C1 segment of cervical spinal cord (tissue), 14 donors: ENCODE measurements at places on chromosomes 12 and 14.

- DNase-seq: no peak
Measured at GRCh38 chr12:67942724-67943123, 46.5 kb upstream of the IFNG-AS1 start.

DNA sequence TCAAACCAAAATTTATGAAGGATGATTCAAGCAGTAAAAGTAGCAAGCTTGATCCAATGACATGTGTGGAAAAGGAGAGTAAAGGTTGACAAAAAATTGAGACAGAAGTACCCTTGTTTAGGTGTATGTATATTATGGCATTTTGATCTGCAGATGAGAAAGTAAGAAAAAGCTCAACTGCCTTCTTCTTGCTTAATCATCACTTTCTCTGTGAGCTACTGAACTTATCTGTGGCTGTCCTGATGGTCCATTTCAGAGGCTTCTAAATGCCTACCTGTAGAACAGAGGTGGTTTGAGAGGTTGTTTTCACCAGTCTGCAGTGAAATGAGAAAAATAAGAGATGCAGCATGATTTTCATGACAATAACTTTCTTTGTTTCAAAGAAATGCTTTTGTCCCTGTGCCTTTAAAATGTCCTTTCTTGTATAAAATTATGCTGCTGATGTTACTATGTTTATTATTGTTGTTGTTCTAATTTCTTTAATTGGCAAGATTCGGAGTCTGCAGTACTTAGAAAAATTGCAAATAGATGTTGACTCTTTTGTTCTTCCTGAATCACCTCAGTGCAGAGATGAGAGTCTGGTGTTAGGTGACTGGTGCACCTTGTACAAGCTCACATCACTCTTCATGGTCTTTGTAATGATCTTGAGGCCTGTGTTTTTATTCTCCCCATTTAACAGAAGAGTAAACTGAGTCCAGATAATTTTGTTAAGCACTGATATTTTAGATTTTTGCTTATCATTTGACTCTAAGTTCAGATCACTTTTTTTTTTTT is 821.9 kb downstream of the VRK1 start:
- no peak for DNase-seq

DNA sequence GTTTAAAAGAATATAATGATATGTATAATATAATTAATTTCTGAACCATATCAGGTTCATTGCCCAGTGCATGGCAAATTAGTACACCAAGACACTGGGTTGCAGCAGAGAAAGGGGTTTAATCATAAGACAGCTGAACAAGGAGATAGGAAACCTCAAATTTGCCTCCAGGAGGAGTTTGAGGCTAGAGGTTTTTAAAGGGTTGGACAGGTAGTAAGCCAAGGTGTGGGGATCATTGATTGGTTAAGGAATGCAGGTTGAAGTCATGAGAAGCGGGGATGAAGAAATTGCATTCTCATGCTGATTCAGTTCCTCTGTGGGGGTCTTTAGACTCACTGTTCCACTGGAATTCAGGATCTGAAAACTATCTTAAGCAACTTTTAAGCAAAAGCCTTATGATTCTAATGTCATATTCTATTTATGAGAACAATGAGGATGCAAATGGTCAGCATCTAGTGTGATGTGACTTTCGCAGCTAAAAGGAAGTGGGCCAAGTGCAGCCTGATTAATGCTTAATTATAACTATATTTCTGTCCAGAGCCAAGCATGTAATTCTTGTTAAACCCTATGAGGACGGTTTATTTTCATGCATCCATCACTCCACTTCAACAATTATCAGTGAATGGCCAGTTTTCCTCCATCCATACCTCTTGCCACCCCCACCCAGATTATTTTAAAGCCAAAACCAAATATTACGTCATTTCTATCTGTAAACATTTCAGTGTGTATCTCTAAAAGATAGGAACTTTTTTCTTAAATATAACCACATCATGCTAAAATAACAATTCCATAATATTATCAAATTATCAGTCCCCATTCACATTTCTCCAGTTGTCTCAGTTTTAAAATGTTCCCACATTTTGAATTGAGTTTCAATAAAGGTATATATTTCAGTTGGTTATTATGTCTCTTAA is 14.9 kb downstream of the RNF212B start:
- no peak for DNase-seq

DNA sequence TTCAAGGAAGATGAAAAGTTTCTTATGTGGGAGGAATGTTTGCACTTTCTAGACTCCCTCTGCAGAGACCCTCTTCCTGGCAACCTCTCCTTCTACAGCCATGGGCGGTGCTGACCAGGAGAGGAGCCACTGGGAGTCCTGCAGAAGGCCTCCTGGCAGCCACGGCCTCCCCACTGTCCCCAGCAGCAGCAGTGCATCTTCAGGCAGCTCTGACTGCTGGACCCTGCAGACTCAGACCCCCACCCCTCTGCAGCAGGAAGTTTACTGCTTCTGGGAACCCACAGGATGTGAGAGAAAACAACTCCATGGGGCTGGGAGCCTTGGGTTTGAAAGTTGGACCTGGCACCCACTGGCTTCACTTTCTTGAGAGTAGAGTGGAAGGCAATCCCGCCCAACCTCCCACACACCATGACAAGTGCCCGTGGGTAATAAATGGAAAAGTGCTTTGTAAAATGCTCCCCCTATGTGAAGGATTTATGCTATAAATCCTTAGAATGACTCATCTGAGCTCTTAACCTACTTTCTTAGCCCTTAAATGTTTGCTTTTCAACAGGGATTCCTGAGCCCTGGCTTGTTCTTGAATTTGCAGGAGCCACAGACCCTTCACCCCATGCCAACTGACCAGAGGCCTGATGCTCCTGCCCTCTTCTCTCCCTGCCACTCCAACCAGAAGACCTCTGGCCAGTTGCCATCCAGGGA is 37.5 kb upstream of the DDX11 start:
- no peak for DNase-seq

DNA sequence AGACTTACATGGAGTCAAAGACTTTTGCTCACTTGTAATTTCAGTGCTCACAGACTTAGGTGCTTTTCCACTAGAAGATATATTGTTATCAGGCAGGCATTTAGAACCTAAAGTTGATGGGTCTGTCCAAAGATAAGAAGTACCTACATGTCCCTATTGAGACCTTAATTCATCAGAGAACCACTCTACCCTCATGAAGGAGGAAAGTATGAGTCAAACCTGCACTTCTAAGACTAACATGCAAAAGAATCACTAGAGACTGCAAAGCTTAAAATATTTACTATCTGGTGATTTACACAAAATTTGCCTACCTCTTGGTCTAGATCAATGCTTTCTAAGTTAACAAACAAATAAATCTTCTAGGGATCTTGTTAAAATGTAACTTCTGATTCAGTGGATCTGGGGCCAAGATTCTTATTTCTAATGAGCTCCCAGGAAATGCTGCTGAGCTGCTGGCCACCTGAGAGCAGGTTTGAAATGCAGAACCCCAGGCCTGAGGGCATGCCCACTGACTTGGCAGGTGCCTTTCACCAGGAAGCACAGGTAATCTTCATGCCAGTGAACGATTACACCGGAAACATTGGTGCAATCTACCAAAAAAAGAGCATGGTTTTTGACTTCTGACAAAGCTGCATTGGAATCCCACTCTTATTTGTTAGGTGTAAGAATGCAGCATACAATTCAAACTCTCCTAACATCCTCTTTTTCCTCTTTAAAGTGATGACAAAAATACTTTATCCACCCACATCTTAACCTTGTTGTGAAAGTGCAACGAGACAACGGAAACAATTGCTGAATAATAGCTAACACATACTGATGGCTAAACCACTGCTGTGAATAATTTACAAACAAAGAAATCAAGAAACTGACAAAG is 214.2 kb downstream of the ADAMTS20 start:
- no peak for DNase-seq

- no peak for DNase-seq
Measured at GRCh38 chr14:35140718-35141581, 18.6 kb downstream of the PRORP start.

GRCh38 chr14:33335366-33335765 is 396.7 kb downstream of the NPAS3 start:
- DNase-seq: no peak

- DNase-seq: no peak
Measured at GRCh38 chr14:103735022-103735421, 19.4 kb downstream of the ZFYVE21 start.

- DNase-seq: no peak
Measured at GRCh38 chr12:12996209-12996608, 3.9 kb downstream of the HEBP1 start.

DNA sequence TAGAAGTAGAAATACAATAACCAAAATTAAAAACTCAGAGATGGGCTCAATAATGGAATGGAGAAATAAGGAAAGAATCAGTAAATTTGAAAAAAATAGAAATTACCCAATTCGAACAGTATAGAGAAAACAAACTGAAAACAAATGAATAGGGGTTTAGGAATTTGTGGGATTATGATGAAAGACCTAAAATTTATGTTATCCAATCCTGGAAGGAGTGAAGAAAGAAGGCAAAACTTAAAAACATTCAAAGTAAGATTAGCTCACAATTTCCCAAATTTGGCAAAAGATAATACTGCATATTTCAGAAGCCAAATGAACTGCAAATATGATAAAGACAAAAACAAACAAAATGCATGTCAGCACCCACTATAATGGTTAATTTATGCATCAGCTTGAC is 177.1 kb downstream of the CCDC91 start:
- DNase-seq: no peak

DNA sequence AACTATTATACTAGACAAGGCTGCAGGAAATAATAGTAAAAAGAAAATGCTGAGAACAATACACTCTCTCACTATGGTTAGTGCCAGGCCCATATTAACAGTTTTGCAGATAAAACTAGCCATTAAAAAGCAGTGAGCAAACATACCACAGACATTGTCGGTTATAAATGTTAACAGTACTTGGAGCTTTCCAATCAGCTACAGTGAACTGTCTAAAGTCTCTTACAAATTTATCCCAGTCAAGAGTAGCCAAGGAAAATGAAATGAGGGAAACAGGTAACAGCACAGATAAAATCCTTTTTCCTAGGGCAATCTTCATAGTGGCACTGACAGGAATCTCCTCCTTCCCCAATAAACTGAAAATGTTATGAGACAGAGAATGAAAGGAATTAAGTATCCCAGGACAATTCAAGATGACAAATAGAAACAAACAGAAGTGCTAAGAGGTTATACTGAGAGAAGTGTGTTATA is 30.8 kb downstream of the PAWR start:
- no peak for DNase-seq

DNA sequence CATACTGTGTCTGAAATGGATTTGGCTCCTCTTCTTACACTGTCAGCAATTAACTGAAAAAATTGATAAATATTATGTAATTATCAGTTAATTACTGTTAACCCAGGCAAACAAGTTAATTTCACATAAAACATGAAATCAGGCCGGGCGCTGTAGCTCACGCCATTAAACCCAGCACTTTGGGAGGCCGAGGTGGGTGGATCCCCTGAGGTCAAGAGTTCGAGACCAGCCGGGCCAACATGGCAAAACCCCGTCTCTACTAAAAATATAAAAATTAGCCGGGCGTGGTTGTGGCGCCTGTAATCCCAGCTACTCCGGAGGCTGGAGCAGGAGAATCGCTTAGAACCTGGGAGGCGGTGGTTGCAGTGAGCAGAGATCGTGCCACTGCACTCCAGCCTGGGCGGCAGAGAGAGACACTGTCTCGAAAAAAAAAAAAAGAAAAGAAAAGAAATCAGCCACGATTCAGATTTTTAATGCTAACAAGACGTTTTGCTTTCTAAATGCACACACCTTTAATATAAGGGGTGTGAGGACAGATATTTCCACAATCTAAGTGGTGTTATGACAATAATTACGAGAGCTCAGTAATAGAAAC is 473 bp upstream of the TMEM19 start:
- no peak for DNase-seq

GRCh38 chr12:45182511-45182910 is 33.4 kb upstream of the ANO6 start:
- no peak for DNase-seq

DNA sequence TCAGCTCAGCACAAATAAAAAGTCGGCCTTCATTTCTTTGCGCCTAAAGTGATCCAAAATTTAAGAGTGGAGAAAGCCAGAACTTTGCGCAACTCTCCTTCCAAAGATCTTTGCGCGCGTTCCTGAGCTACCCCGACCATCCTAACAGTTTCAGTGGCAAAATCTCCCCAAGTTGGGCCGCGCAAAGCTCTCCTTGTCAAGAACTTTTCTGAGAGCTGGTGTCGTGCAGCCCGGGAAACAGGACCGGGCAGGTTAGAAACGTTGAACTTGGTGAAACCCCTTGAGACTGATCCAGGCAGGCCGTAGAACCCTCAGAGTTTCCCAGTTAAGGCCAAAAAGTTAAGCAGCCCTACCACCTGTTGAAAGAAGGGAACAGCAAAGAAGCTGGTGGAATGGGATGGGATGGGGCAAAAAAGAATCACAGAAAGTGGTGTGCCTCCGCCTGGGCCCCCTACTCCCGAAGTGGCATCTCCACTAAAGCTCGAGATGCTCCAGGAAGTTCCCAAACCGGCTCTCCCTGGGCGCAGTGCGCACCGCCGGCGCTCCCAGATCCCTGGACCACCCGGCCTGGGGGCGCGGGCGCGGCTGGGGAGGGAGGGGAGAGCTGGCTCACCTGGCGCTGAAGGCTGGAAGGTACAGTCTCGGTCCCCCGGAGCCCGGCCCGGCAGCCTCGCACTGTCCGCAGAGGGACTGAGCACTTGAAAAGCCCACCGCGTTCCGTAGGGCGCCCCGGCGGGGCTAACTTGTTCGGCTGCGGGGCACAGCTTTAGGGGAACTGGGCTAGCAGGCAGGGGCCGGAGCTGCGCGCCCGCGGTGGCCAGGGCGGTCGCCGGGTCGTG is 768 bp downstream of the DBX2 start:
- DNase-seq: no peak

GRCh38 chr12:3122841-3123678 is 45.9 kb downstream of the TSPAN9 start:
- DNase-seq: no peak

DNA sequence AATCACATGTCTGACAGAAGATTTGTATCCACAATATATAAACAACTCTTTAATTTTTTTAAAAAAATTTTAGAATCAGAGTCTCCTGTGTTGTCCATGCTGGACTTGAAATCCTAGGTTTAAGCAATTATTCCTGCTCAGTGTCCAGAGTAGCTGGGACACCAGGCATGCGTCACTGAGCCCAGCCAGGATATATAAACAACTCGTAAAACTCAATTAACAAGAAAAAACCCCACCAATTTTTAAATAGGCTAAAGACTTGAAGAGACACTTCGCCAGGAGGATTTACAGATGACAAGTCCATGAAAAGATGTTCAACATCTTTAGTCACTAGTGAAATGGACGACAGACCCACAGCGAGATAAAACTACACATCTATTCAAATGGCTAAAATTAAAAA is 2.0 kb upstream of the SCN8A start:
- DNase-seq: no peak

DNA sequence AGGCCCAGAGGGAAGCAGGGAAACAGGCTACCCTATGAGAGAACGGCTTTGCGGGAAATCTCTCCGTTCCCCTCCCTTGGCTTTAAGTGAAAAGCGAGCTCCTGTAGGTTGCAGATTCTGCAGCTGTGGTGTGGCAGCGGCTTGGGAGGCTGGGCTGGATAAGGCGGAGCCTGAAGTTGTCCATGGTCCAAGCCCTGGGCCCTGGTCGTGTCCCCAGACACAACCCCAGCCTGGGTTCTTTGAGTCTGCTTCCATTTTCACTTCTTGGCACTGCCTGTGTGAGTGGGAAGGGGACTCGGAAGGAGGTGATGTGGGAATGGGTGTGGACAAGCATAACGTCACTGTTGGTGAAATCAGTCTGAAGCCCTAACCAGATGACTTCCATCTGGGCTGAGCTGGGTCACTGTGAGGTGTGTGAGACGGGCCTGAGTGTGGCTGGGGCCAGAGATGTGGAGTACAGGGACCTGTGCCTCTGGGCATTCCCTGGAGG is 43.0 kb upstream of the CTDSP2 start:
- DNase-seq: no peak
